Endothelial cell of umbilical vein (primary cell): ENCODE measurements at places on chromosomes 1 and 21. TPM values are rescaled to one million over a fixed set of nuclear protein-coding genes. Genes with fewer than 3 reads are reported as not detected.

OR10Z1 gene
- total RNA-seq, result not detected in 2 replicates

FASLG gene
- not detected in 2 replicates for total RNA-seq

VCAM1 gene
- 1.7 and 2.3 TPM in 2 replicates for total RNA-seq

POU3F1 gene
- total RNA-seq, result not detected in 2 replicates

XCL2 gene
- not detected in 2 replicates for total RNA-seq

RPF1 gene
- total RNA-seq, result 32.6 and 34.3 TPM in 2 replicates

C8B gene
- total RNA-seq, result not detected in 2 replicates

SYCP1 gene
- not detected in 2 replicates for total RNA-seq

MIXL1 gene
- total RNA-seq, result 1.2 TPM in 2 replicates

SUSD4 gene
- not detected in 2 replicates for total RNA-seq

HCRTR1 gene
- total RNA-seq, result 0.93 and 1.4 TPM in 2 replicates

PGBD5 gene
- 0.21 TPM in 1 of 2 replicates, not detected in the other for total RNA-seq

FOXD3 gene
- not detected in 2 replicates for total RNA-seq

JAK1 gene
- 152 and 177 TPM in 2 replicates for total RNA-seq

SLC1A7 gene
- not detected in 2 replicates for total RNA-seq

FOXD2 gene
- total RNA-seq, result 0.07 and 0.09 TPM in 2 replicates

RAB7B gene
- total RNA-seq, result not detected in 2 replicates

PROK1 gene
- not detected in 2 replicates for total RNA-seq

MYOG gene
- total RNA-seq, result not detected in 2 replicates

C1orf167 gene
- not detected in 2 replicates for total RNA-seq

MGST3 gene
- total RNA-seq, result 164 and 196 TPM in 2 replicates

TMPRSS3 gene
- not detected in 2 replicates for total RNA-seq
